NCI-H1694 treated with DMSO at 0.1 percent for 48 hours (cell line): ENCODE measurements at places on chromosomes 3 and 15.

- DNase-seq = no peak
Observed at GRCh38 chr3:182565916-182566796, 227.1 kb upstream of the ATP11B start.

DNA sequence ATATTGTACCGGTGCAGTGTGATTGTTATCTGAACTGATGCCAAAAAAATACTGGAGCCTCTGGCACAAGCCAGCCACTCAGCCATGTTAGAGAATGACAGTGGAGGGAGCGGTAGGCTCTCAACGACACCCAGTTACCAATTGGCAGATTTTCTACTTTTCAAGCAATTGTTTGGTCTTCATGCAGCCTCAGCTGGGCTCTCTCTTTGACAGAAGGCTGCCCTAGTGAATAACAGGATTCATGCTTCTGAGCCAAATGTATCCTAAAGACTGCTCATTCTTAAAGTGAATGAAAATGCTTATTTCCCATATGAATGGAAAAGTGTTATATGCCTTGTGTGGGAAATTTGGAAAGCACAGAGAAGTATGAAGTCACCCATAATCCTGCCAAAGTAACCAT, 261.2 kb upstream of the TRIM42 start:
- peak; percentile 28 for DNase-seq

DNA sequence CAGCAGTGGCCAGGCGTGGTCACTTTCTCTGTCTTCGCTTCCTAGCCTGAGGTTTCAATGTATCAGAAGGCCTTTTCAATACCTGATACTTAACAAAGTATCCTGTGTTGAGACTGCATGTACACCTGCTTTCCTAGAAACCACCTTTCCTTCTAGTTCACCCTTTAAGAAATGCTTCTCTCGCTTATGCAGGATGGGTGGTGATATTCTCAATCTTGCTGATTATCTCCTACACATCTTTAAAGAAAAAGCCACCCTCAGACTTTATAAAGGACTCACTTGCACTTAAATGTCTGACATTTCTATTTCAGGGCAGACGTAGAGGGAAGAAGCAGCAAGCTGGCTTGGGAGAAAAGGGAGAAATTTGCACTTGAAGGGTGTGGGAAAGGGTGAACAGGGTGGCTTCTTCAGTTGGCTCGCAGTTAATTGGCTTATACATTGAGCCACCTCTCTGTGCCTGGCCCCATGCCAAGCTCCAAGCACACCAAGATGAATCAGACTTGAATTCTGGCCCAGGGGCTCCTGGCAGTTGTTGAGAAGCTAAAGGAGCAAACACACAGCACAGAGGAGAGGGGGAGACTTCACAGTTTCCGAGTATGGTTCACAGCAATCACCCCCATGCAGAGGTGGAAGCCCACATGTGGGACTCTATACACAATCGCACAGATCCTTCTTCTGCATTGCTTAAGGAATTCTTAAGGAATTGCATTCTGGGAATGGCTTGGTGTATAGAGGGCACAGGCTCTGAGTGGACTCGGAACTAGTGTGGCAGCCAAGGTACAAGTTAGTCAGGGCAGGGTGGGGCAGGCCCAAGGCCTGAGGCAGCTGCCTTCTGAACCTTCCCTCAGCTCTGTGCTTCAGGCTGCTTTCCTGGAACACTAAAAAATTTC, 1.3 kb downstream of the ARL6IP5 start:
- DNase-seq = no peak

GRCh38 chr3:175713268-175713667, 854.1 kb downstream of the NAALADL2 start:
- DNase-seq = no peak

DNA sequence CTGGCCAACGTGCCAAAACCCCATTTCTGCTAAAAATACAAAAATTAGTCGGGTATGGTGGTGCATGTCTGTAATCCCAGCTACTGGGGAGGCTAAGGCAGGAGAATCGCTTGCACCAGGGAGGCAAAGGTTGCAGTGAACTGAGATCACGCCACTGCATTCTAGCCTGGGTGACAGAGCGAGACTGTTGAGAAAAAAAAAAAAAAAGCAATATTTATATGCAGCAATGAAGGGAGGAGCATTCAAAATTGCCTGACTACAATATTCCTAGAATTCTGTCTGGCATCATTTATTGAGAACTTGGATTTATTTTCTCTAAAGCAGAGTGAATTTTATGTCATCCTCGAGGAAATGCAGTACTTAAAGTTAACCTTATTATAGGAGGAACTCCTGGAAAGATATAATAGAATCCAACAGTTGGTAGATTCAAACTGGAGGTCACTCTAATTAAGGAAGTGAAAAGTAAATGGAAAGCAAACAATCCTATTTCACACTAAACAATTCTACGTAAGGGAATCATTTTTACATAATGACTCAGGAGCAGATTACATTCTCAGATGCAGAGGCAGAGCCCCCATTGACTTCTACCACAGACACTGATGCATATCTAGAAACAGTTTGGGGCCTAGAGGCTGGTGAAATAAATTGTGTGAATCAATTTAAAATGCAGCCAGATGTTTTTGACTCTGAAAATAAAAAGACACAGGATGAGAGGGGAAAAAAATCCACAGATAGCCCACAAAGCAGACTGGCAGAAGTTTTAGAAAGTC, 82.1 kb upstream of the FHIT start:
- no peak for DNase-seq

GRCh38 chr3:43994657-43995546, 246.8 kb upstream of the TOPAZ1 start:
- DNase-seq = no peak
